Stimulated activated CD4-positive, alpha-beta T cell treated with anti-CD3 and anti-CD28 coated beads, Interleukin-1b, Interleukin-23, amount 100 ng/mL, for 4 hours (primary cell): ENCODE measurements at places on chromosomes 2 and 18.

- DNase-seq: no peak
Observed at GRCh38 chr2:236815746-236816145, 246.1 kb downstream of the ACKR3 start.

GRCh38 chr2:127676906-127677305, 1.6 kb upstream of the LIMS2 start:
- no peak for DNase-seq

DNA sequence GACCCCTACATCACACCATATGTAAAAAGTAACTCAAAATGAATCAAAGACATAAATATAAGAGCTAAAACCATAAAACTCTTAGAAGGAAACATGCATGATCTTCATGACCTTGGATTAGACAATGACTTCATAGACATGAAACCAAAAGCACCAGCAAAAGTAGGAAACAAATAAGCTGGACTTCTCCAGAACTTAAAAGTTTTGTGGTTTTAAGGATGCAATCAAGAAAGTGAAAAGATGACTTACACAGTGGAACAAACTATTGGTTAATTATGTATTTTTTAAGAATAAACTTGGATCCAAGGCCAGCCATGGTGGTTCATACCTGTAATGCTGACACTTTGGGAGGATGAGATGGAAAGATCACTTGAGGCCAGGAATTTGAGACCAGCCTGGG, 150.2 kb downstream of the GALNT1 start:
- DNase-seq: no peak

DNA sequence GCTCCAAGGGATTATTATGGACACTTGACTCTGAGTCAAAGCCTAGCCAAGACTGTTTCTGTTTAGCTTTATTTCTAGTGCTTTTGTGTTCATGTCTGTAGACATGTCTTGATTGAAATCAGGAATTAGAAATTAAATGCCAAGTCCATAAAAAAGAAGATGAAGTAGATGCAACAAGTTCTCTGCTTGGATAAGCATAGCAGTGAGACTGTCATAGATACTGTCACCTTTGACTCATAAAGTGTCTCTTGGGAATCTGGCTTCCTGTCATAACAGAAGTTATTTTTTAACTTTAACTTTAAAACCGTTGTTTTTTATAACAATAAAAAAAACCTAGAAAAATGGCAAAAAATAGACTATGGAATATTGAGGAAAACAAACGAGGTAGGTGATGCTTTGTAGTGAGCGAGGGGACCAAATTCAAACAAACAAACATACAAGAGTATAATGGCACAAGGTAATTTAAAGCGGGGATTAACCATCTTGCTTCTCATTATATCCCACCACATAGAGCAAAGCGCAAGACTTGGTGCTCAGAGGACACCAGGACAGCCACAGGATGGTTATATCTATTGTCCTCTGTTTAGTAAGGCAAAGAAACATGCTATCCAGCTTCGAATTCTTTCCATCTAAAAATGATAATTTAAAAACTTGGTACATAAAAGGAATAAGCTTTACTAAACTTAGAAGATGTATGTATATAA, 64.6 kb downstream of the CD226 start:
- no peak for DNase-seq

DNA sequence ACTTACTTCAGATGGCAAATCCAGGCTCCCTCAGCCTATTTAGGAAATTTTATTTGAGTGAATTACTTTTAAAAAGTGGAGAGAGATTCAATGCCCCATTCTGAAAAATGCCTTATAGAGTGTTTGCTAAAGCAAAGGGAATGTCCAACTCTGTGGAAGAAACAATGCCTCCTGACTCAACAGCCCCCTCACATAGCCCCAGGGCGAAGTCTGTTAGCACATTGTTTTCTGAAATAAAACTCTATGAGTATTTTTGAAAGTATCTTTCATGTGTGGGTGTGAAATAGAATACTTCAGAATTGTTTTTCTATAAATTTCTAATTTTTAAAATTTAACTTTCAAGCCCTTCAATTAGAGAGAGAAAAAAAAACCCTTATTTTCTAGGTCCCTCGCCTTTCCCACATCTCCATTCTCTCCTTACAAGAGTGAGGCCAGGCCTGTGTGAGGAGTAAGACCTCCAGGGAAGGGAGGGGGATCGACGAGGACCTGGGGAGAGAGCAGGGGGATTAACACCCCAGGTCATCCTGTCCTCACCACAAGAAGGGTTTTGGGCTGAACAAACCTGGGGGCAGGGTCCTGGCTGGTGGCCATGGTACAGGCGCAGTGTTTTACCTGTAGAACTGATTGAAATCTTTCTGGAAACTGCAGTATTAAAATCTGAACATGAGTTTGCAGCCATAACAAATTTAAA, 141.4 kb downstream of the SNTG2 start:
- DNase-seq: no peak

GRCh38 chr2:24453379-24454073, 37.5 kb upstream of the NCOA1 start:
- no peak for DNase-seq
